Prostate gland (tissue), 2 donors: ENCODE measurements at places on chromosomes 7 and 10. TPM values are rescaled to one million over a fixed set of nuclear protein-coding genes. Genes with fewer than 3 reads are reported as not detected.

DNA sequence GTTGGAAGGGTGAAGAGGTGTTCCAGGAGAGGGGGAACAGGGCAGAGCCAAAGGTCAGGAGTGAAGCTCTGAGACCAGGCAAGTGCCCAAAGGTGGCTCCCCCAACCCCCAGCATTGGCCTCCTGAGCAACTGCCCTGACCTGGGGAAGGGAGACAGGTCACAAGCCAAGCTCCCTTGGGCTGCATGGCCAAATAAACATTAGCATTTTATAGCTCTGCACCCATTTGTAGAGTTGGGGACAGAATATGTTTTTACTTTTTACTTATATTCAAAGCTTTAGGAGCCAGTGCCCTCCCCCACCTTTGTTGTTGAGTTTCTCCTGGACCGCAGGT is 4.0 kb downstream of the UNC5B start:
- H3K4me3 ChIP-seq: no peak overlapping the region
- no peaks in the 10 kb centered on the region for H3K36me3 ChIP-seq
- peak overlapping the region; percentile 45 for H3K27ac ChIP-seq
- peaks cover 2% of the 10 kb centered on the region for H3K4me1 ChIP-seq

DNA sequence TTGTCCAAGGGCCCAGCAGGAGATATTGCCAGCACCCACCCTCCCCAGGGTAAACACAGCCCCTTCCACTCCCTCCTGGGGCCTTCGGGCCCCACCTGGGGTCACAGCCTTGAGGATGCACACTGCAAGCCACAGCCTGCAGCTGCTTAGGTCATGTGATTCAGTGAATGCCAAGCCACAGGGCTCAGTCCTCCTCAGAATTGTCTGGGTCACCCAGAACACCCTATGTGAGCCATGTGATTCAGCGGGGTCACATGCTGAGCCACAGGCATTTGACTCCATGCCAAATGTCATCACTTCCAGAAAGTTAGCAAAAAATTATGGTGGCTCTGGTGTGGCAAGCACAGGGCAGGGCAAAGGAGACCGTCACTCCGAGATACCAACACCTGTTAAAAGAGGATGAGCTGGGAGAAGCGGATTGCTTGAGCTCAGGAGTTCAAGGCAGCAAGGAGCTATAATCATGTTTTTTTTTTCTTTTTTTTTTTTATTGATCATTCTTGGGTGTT is 17.2 kb upstream of the PSAP start:
- no peak overlapping the region for H3K27ac ChIP-seq
- no peak overlapping the region for H3K4me3 ChIP-seq
- H3K4me1 ChIP-seq: no peaks in the 10 kb centered on the region
- no peaks in the 10 kb centered on the region for H3K27me3 ChIP-seq

GRCh38 chr7:16061630-16062029 is 359.7 kb downstream of the CRPPA start:
- H3K27me3 ChIP-seq: no peaks in the 10 kb centered on the region
- no peak for DNase-seq
- no peak overlapping the region for H3K4me3 ChIP-seq
- H3K36me3 ChIP-seq: no peaks in the 10 kb centered on the region

DNA sequence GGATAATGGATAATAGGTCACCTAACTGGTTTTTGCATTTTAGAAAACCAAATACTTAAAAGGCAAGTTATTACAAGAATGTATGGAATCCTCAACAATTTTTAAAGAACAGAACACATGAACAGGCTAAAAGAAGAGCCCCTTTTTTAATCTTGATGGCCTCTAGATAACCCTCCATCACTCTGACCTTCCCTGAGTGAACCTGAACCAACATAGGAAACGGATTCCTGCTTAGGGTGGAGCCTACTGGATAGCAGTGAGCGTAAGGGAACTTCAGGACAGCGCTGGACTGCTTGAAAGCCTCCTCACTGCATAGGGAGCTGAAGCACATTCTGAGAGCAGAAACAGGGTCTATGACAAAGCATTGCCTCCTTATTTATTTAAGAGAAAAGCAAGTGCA is 20.5 kb downstream of the TRPV5 start:
- no peak overlapping the region for H3K27ac ChIP-seq
- H3K27me3 ChIP-seq: no peaks in the 10 kb centered on the region
- peaks cover 2% of the 10 kb centered on the region for H3K4me1 ChIP-seq
- DNase-seq: no peak
- no peak overlapping the region for H3K4me3 ChIP-seq

DNA sequence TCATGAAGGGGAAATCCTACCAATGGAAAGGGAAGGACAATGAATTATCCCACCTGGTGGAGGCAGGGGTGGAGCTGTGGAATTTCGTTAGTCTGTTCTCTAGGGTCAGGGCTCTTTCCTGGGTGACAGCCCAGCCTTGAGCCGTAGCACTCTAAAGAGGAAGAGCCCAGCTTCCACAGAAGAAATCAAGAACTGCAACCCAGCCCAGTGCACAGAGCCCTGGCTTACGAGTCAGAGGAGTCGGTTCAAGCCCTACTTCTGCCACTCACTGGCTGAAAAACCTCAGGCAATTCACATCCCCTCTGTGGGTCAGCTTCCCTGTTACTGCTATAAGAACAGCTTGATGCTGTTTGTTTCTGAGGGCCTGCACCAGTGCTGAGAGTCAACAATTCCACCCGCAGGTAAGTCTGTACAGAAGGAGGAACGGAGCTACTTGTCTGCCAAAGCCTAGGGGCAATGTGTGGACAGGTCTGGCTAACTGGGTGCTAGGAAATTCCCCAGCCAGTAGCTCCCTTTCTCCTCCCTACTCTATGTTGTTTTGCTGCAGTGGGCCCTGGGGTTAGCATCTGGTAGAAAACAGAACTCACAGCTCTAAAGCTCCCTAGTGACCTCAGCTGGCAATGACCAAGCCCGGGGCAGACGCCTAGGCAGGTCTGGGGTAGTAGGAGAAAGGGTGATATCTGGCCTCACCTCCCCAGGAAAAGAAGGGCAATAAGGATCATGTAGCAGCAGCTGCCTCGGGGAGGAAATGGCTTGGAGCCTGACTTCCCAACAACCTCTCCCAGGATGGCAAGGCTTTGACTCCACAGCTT is 3.3 kb downstream of the AVPI1 start:
- H3K36me3 ChIP-seq: no peaks in the 10 kb centered on the region
- peaks cover 18% of the 10 kb centered on the region for H3K4me1 ChIP-seq
- DNase-seq: no peak
- no peak overlapping the region for H3K4me3 ChIP-seq
- no peaks in the 10 kb centered on the region for H3K27me3 ChIP-seq

DNA sequence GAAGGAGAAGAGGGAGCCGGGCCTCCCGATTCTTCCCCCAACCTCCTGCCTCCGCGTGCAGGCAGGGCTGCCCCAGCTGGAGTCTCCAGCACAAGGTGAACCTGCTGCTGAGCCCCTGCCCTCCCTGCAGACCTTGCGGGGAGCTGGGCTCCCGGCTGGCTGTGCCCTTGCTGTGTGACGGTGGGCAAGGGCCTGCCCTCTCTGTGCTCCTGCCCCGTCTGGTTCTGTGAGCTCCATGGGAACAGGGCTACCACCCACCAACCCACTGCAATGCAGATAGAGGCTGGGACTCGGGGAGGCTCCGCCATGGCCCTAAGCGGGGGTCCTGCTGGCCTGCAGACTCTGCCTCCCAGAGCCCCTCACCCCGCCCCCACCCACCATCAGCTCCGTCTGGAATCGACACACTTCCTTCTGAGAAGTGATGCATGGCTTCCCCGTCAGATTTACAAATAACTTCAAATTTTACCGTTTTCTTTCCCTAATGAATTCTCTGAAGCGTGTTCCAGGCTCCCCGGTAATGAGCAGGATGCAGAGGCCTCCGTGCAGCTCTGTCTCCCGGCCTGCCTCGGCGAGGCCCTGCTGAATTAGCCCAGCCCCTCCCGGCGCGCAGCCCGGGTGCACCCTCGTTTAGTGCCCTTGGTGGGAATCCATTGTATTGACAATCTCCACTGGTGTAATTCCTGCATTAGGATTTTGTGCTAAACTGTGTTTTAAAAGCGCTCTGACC is 111.0 kb downstream of the MICALL2 start:
- H3K4me3 ChIP-seq: no peak overlapping the region
- H3K4me1 ChIP-seq: no peaks in the 10 kb centered on the region
- DNase-seq: no peak
- H3K27me3 ChIP-seq: peaks cover 15% of the 10 kb centered on the region
- H3K36me3 ChIP-seq: no peaks in the 10 kb centered on the region

DNA sequence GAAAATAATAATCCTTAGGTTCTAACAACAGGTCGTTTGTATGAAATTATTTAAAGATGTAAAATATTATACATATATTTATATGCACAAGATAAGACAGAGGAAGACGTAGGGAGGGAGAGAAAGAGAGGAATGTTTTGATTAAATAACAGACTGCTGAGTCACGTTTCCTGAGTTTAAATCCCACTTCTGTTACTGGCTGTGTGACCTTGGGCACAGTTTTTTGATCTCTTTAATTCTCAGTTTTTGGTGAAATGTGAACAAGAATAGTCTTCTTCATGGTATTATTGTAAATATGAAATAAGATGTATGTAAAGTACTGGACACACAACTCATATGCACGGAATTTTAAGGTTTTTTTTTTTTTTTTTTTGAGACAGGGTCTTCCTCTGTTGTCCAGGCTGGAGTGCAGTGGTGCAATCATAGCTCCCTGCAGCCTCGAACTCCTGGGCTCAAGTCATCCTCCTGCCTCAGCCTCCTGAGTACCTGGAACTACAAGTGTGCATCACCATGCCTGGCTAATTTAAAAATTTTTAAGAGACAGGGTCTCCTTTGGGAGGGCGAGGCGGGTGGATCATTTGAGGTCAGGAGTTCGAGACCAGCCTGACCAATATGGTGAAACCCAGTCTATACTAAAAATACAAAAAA is 42.6 kb downstream of the BAMBI start:
- H3K36me3 ChIP-seq: no peaks in the 10 kb centered on the region
- no peak overlapping the region for H3K27ac ChIP-seq
- no peak for DNase-seq
- H3K27me3 ChIP-seq: no peaks in the 10 kb centered on the region

- H3K36me3 ChIP-seq: no peaks in the 10 kb centered on the region
- no peak for DNase-seq
- H3K4me3 ChIP-seq: no peak overlapping the region
Measured at GRCh38 chr7:157474685-157475084, 137.9 kb downstream of the DNAJB6 start.

DNA sequence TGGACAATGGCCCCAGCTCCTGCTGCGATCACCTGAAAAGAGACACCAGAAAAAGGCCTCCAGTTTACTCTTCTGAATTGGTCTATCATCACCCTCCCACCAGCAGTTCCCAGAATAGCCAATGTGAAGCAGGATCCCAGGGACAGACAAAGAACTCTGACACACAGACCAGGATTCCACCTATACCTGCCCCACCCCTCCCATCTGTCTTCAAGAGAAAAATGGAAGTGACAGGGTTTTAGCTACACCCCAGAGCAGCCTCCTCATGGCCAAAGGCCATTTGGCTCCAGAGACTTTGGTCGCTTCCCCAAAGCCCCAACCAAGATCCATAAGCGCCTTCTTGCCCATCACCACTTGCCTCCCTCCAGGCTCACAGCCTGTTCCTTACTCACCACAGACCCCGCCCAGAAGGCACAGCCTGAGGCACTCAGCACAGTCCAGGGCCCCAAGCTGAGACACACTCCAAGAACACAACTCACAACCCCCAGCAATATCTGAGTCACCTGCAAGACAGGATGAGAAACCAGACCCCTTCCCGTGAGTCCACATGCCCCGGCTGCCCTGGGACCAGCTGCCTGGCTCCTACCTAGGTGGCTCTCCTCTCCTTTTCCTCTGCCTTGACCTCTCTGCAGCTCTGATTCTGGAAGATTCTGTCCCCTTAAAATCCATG is 6.5 kb downstream of the TMEM176B start:
- H3K36me3 ChIP-seq: no peaks in the 10 kb centered on the region
- no peaks in the 10 kb centered on the region for H3K4me1 ChIP-seq
- no peaks in the 10 kb centered on the region for H3K27me3 ChIP-seq
- no peak for DNase-seq

DNA sequence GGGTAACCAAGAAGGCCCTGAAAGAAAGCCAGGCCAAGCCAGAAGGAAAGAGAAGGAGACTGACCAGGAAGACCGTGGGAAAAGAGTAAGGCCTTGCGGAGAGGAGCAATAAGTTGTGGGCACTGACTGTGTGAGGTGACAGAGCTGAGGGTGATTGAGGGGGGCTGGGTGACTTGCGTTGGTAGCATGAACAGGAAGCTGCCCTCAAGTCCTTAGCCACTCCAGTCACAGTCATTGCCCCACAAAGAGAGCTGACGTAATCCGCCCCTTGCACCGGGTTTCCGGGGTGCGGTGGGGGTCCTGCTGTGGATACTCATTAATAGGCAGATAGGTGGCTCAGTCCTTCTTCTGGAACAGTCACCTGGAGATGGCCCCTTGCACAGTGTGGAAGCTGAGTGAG is 16.1 kb upstream of the DMBT1 start:
- DNase-seq: no peak
- H3K4me3 ChIP-seq: no peak overlapping the region

- H3K27ac ChIP-seq: no peak overlapping the region
- H3K27me3 ChIP-seq: no peaks in the 10 kb centered on the region
- H3K4me1 ChIP-seq: no peaks in the 10 kb centered on the region
- no peak for DNase-seq
- H3K36me3 ChIP-seq: no peaks in the 10 kb centered on the region
Measured at GRCh38 chr7:108789451-108789850, 219.8 kb downstream of the DNAJB9 start.

GRCh38 chr10:1229116-1229515 is 172.9 kb downstream of the WDR37 start:
- no peaks in the 10 kb centered on the region for H3K36me3 ChIP-seq
- no peak overlapping the region for H3K4me3 ChIP-seq
- H3K27me3 ChIP-seq: no peaks in the 10 kb centered on the region
- H3K4me1 ChIP-seq: no peaks in the 10 kb centered on the region
- no peak for DNase-seq

DNA sequence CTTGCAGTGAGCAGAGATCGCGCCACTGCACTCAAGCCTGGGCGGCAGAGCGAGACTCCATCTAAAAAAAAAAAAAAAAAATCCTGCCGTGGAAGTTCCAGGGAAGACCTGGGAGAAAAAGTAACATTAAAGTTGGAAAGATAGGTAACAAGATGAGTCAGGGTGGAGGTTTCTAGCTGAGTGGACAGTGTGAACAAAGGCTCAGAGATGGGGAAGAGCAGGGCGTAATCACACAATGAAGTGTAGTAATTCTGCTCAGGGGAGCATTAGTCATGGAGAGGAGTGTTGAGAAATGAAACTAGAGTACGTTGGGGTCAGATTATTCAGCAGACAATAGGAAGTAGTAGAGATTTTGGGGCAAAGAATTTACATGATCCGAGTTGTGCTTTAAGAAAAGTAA is 21.6 kb upstream of the WASL start:
- H3K36me3 ChIP-seq: no peaks in the 10 kb centered on the region
- no peak for DNase-seq
- H3K4me1 ChIP-seq: no peaks in the 10 kb centered on the region
- no peaks in the 10 kb centered on the region for H3K27me3 ChIP-seq
- no peak overlapping the region for H3K27ac ChIP-seq

The DOCK4 gene
- total RNA-seq: 21.8 TPM

The RPEL1 gene
- not detected for total RNA-seq

The ANKIB1 gene
- 20.1 TPM for total RNA-seq

The ZNF239 gene
- 6.8 TPM for total RNA-seq

The PRKCQ gene
- total RNA-seq: 1.4 TPM

The CALML3 gene
- 1.6 TPM for total RNA-seq
